Stimulated activated CD4-positive, alpha-beta T cell treated with anti-CD3 and anti-CD28 coated beads, Interleukin-2, amount 100 ng/mL, for 24 hours (primary cell): ENCODE measurements at places on chromosomes 12 and 14.
A peak's percentile ranks its signal among the peaks of the same experiment; 100 is the strongest.

DNA sequence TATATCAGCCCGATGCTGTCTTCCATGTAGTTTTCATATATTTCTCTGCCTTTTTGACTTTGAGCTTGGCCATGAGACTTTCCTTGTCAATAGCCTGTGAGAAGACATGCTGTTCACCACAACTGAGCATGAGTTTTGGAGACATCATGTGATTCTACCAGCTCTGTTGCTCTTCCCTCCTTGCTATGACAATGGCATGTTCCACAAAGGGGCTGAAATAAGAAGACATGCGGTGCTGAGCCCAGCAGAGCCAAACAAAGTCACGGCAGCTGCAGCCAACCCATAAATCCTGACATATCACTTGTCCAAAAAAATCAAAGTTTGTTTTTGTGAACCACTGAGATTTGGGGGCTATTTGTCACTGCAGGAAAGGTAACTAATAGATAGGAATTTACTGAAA lies 343.4 kb upstream of the KITLG start:
- DNase-seq: no peak

GRCh38 chr12:75937486-75937885 lies 94.1 kb downstream of the PHLDA1 start:
- DNase-seq: no peak

DNA sequence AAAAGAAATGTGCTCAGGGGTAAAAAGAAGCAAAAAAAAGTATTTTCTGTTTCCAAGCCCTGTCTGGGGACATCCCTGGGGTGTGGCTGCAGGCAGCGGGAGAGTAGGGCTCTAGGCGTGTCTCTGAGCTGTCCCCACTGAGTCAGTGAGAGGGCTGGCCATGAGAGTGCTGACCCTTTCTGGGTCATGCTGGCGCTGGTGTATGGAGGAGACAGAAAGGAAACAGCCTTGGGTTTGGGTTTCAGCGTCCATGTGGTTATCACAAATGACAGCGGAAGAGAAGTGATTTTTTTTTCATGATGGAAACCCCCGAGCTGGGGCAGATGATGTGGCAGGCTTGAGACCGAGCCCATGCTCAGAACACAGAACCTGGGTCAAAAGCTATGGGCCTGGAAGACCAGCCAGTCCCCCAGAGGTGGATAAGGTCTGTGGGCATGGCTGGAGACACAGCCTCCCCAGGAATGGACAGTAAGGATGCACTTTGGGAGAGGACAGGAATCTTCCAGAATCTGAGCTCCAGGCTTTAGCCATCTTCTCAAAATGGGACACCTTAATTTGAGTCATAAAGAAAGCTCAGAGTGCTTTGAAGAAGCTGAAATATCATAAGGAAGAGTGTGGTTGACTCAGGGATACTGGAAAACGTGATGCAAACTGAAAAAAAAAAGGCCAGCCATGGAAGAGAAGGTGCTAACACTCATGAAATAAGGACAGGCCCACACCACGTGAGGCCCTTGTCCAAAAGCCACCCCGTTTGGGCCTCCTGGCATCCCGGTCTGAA lies 36.2 kb downstream of the SYNE3 start:
- peak; percentile 41 for DNase-seq

GRCh38 chr14:51533872-51534553 lies 117.7 kb upstream of the FRMD6 start:
- DNase-seq: no peak

- DNase-seq: no peak
Measured at GRCh38 chr14:99164712-99165111, 107.3 kb downstream of the BCL11B start.

DNA sequence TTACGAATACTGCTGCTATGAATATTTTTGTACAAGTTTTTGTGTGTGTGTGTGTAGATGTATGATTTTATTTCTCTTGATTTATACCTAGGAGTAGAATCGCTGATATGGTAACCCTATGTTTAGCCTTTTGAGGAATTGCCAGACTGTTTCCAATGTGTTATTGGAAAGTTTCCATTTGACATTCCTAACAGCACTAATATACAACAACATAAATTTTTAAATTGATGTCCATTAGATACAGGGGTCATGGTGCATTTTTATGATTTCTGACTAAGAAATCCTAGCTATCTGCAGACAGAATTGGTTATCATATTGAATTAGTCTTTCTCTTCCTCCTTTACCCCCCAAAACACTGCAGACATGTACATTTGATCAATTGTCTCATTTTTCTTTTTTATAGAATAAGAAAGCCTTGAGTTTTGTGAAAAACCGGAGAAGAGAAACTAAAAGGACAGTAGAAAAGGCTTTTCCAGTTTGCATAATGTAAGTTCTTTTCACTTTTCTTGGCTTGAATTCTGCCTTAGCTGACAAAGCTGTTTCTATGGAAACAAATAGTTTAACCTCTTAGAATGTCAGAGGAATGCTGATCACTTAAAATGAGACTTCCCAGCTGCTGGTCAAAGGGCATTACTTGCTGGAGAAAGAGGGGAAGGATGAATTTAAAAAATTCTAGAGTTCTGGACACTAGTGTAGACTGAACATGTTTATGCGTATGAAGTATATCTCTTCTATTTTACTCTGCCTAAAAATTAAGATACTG lies 28.2 kb downstream of the PALS1 start:
- no peak for DNase-seq

DNA sequence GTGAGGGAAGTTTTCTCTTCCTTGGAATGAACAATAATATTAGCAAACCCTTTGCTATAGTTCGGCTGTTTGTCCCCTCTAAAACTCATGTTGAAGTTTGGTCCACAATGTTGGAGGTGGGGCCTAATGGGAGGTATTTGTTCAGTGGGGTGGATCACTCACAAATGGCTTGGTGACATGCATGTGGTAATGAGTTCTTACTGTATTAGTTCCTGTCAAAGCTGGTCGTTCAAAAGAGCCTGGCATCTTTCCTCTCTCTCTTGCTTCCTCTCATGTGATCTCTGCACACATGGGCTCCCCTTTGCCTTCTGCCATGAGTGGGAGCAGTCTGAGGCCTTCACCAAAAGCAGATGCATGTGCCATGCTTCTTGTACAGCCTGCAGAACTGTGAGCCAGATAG lies 13.1 kb upstream of the PPP4R4 start:
- no peak for DNase-seq

DNA sequence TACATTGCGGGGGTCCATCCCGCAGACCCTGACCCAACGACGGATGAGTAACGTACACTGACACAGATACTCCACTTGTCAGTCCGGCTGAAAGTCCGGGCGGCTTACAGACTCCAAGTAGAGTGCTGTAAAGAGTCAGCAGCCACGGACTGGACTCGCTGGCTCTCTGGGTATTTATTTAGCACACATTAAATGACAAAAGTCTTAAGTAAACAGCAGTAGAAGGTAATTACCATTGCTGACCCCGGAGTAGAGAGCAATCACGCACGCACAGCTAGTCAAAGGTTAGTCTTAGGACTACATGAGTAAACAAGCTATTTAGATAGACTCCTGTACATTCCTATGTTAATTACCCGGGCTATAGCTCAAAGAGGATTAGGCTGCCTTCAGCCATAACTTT lies 780.9 kb downstream of the RPS29 start:
- no peak for DNase-seq

DNA sequence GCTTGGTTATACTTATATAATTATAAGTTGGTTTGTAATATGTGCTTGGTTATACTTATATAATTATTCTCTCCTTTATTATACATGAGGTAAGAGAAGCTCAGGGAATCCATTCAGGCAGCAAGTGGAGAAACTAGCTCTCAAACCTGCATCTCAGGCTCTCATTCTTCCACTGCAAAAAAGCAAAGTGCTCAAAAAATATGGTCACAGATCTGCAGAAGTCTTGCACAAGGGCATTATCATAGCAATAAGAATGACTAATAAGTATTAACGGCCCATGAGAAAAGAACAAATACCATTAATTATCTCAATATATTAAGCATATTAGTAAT lies 476 bp upstream of the TRAFD1 start:
- no peak for DNase-seq

GRCh38 chr14:87896393-87897380 lies 96.3 kb downstream of the GALC start:
- DNase-seq: no peak

DNA sequence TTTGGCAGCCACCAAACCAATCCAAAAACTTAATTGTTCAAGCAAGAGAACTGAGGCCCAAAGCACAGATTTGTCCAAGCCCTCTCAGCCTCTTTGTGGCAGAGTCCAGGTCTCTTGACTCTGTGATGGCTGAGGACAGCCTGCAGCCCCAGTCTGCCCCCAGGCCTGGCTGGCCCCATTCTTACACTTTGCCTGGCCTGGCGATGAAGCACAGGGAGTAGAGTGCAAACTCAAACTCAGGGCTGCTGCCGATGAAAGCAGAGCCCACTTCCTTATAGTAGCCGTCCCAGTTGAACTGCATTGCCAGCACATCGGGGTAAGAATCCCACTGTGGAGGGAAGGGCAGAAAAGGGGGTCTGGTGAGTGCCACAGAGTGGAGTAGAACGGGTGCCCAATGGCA lies 5.6 kb upstream of the RPAP3 start:
- DNase-seq: no peak

DNA sequence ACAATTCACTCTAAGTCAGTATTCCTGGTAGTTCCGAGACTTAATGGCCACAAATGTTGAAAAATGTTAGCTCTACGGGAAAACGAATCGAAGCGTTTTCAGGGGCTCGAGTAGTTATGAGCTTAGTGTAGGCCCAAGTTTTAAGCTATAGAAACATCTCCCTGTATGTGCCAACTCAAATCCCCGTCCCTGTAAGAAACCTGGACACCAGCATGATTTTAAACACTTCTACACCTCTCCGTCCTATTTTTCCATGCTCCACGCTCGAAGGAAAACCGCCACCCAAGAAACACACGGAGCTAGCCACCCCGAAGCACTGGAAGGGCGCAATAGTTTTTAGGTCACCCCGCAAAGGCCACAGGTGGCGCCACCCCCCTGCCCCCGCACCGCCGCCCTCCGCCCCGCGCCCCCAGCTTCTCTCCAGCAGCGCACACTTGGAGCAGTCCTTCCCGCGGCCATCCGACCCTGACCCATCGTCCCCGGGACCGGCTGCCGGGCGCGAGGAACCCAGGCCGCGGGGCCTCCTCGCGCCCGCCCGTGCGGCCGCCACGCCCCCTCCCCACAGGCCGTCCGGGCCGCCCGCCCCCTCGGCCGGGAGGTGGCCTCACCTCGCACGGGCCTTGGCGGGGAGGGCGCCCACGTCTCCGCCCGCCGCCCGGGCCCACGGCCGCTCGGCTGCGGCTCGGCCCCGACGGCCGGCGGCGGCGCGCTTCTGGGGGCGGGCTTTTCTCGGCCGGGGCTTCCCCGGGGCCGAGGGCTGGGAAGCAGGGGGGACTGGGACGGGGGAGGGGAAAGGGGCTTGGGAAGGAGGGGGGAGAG lies 522 bp downstream of the R3HDM2 start:
- peak; percentile 59 for DNase-seq

- DNase-seq: no peak
Measured at GRCh38 chr14:81172353-81172752, 48.4 kb downstream of the GTF2A1 start.

DNA sequence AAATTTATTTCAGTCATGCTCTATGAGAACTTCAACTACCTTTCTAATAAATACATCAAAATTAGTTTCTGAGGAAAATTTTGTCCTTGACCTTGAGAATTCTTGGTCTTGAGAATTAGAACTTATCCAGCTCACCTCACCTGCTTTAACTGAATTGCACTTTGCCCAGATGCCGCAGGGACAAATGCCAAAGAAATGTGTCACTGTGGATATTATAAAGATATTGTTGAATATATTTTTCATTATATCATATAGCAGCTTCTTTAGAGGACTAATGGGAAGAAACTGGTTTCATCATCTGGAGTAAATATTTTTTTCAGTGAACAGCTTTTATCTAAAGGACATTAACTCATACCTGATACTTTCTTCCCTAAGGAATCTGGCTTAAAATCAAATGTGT lies 54.1 kb downstream of the LRP6 start:
- DNase-seq: no peak

- peak; percentile 16 for DNase-seq
Measured at GRCh38 chr14:22226381-22226780, 362.6 kb downstream of the DAD1 start.

- no peak for DNase-seq
Measured at GRCh38 chr14:103526247-103526913, 2.6 kb upstream of the TRMT61A start.

GRCh38 chr12:131598717-131599116 lies 112.2 kb upstream of the SFSWAP start:
- no peak for DNase-seq

- DNase-seq: no peak
Measured at GRCh38 chr12:125983094-125983783, 918.0 kb downstream of the AACS start.

GRCh38 chr14:53113989-53114388 lies 39.1 kb downstream of the DDHD1 start:
- no peak for DNase-seq

DNA sequence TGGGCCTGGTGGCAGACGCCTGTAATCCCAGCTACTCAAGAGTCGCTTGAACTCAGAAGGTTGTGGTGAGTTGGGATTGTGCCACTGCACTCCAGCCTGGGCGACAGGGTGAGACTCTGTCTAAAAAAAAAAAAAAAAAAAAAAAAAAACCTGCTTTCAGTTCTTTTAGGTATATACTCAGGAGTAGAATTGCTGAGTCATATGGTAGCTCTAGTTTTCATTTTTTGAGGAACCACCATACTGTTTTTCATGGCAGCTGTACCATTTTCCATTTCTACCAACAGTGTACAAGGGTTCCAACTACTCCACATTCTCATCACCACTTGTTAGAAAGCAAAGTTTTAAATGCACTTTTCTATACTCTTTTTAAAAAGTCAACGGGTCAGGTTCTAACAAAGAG lies 119.8 kb downstream of the DPF3 start:
- no peak for DNase-seq
